Kidney capillary endothelial cell (primary cell): ENCODE measurements at places on chromosomes 11 and 22.

- peak; percentile 42 for DNase-seq
Observed at GRCh38 chr22:44366372-44367300, 53.9 kb upstream of the SHISAL1 start.

- DNase-seq, result no peak
Observed at GRCh38 chr11:47337229-47337924, 15.1 kb downstream of the MYBPC3 start.

- DNase-seq, result no peak
Observed at GRCh38 chr11:113023228-113023627, 62.0 kb downstream of the NCAM1 start.

GRCh38 chr11:78420796-78421209 is 3.2 kb upstream of the GAB2 start:
- peak; percentile 29 for DNase-seq

DNA sequence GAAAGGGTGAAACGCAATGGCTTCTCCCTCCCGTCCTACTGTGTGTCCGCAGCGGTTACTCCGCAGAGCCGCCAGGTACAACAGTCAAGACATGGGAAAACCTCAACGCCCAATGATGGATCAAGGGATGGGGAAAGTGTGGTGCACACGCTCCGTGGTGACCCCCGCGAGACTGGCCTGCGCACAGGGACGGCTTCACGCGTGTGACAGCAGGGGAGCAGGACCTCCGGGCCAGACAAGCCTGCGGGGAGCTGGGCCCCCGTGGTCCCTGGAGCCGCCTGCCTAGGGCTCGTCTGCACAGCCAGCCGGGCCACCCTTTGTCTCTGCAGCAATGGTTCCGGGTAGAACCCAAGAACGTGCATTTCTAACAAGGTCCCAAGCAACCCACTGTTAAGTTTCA is 31.7 kb upstream of the MOB2 start:
- DNase-seq, result no peak

- DNase-seq, result peak; percentile 67
Observed at GRCh38 chr11:102007567-102008437, 39.4 kb upstream of the CFAP300 start.

GRCh38 chr22:34866495-34867131 is 199.3 kb upstream of the ISX start:
- DNase-seq, result no peak

GRCh38 chr11:73734993-73735392 is 25.9 kb downstream of the RAB6A start:
- DNase-seq, result no peak

DNA sequence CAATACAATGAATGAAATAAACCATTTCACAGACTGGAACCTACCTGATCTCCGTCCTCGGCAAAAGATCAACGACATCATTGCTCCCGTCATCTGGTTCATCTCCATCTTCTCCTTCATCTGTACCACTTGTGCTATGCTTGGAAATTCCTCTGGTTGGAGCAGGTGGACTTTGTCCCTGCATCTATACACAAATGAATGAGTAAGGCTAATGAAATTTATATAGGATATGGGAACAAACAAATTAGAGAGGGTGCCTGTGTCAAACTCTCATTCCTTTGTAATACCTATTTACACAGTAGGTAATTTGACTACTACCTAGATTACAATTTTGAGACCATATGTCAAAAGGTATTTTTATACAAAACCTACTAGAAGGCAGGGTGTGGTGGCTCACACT is 59.4 kb downstream of the F2 start:
- no peak for DNase-seq

GRCh38 chr11:133582750-133583149 is 50.4 kb upstream of the OPCML start:
- no peak for DNase-seq

DNA sequence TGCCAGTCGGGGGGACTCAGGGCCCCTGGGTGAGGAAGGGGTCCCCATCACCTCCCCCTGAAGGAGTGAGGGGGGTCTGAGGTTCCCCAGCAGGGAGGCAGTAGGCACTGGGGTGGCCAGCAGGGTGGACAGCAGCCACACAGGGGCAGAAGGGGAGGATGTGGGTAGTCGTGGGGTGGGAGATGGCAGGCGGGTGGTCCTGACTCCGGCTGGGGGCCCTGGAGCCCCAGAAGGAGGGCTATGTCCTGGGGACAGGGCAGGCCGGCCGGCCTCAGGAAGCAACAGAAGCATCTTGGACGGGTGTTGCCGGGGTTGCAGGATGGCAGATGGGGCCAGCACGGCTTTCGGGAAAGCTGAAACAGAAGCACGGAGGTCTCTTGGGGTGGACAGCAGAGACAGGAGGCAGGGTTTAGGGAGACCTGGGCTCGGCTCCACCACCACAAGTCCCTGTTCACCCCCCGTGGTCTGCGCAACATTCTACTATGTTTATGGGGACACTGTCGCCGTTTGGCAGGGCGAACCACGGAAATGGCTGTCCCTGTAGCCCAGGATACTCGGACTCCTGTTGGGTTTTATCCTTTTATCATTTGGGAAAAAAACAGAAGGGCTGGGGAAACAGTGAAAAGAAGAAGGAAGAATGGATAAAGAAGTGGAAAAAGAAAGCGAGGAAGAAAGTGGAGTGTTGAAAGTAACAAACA is 14.1 kb downstream of the VWCE start:
- DNase-seq, result no peak

DNA sequence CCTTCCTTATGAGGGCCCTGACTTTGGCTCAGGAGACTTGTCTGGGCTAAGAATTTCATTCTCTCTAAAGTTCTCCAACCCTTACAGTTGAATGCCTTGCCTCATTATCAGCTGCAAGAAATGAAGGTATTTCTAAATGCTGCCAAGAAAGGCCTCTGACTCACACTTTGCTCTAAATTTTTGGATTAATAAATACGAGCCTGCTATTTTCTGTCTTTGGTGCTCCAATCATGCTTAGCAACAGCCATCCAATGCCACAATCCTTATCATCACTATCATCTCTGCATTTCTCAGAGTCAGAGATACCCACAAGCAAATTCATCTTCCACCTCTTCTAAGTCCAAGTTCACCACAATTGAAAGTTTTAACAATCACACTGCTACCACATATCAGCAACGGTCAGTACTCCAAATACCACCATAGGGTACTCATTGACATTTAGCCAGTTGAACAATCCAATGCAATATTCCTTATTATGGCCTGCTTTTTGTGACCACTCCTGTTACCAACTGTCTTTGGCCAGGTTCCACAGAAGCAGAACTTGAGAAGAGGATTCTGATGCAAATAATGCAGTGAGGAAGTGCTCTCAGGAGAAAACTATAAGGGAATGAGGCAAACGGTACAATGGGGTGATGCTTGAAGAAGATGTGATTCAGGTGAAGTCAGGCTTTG is 5.7 kb downstream of the PATE2 start:
- DNase-seq, result no peak

DNA sequence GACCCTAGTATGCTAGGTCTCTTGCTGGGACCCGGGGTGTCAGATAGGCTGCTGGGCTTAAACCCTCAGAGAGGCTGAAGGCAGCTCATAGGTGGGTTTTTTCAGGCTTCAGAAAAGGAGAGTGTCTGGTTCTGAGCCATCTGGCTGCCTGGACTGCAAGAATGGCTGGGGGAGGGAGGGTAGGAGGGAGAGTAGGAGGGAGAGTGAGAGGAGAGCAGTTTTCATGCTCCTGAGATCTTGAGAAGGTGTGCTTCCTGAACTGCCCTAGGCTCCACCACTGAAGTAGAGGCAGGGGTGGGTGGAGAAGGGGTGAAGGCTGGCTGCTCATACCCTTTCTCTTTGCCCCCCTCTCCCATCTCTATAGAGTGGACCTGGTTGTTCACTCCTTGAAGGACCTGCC is 4.6 kb downstream of the HMBS start:
- DNase-seq, result no peak

GRCh38 chr11:68044898-68045351 is 6.1 kb downstream of the TCIRG1 start:
- no peak for DNase-seq

- DNase-seq, result no peak
Observed at GRCh38 chr11:65796726-65797601, 10.1 kb downstream of the OVOL1 start.

DNA sequence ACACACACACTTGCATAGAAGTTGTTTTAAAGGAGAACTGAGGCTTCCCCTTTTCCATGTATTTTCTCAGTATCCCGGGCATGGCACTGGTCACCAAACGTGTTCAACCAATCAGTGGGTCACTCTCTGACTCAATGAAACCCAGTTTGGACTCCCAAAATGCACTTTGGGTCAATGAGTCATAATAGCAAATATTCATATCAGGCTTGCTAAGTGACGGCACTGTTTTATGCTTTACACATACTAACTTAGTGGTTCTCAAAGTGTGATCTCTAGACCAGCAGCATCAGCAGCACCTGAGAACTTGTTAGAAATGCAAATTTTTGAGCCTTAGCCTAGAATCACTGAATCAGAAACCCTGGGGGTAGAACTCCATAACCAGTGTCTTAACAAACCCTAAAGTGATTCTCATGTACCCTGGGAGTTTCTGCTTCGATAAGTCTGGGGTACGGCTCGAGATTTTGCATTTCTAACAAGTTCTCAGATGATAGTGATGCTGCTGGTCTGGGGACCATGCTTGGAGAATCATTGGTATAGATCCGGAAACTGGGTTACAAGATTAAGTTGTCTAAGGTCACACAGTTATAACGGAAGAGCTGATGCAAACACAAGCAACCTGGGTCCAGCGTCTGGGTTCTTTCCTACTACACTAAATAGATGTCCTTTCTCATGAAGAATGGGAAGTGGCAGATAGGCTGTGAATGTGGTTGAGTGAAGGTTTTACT is 35.6 kb downstream of the ETS1 start:
- no peak for DNase-seq

DNA sequence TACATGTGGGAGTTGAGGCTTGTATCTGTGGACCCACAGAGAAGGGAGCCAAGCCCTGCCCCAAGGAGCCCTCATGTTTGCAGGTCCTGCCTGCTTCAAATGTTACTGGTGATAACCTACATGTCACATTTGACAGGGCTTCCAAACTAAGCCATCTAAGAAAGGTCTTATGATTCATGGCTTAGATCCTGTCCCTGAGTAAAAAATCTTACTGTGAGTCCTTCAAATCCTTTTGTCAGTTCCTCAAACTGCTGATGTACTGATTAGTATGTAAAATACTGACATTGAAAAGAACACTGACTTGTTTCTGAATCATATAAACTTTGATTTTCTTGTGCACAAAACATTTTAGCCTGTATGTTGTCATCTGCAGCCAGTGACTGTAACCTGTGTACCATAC is 1.0 kb upstream of the PANX1 start:
- no peak for DNase-seq
